ENCODE measurements at places on chromosomes 6 and 20. TPM values are rescaled to one million over a fixed set of nuclear protein-coding genes. Genes with fewer than 3 reads are reported as not detected.

- no peak for DNase-seq
Measured at GRCh38 chr6:142275236-142276006, 26.4 kb upstream of the ADGRG6 start.

DNA sequence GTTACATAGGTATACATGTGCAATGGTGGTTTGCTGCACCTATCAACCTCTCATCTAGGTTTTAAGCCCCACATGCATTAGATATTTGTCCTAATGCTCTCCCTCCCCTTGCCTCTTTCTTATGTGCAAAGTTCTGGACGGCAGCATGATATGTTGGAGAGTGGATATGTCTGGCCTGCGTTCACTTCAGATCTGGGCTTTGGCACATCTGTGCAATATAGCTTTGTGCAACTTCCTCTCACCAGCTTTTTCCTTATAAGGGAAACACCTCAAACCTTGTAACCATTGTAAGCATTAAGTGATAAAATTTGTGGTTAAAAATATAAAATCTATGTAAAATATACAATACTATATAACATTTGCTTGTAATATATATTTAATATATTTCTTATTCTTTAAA, 288.0 kb downstream of the PHACTR1 start:
- DNase-seq: no peak

- DNase-seq: no peak
Measured at GRCh38 chr6:11350294-11350693, 117.8 kb upstream of the NEDD9 start.

- peak; percentile 76 for DNase-seq
Measured at GRCh38 chr6:7261032-7261841, 51.8 kb downstream of the SSR1 start.

GRCh38 chr6:170450916-170451761, 102.0 kb downstream of the PSMB1 start:
- no peak for DNase-seq

DNA sequence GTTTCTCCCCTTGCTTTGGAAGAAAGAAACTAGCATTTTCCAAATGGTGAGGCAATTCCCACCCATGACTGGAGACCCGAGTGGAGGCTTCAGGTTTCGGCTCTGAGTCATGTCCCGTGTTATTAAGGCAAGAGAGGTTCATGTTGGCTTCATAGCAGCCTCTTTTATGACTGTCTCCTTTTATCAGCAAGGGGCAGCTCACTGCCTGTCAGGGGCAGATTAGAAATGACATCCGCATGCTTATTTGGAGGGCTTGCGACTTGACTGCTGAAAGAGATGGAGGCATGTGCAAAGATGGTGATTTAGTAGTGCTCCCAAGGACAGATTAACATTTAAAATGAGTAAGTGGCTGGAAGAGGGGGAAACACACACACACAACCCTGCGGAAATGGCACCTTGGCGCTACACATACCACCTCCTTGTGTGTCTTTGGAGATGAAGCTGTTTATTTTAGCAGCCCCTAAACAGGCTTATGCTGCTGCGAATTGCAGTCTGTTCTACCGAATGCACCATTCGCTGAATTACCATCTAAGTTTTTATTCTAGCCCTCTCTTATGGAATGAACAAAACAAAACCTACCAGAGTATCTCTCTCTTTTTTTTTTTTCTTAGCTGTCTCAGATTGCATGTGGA, 52.1 kb upstream of the VSTM2L start:
- no peak for DNase-seq

DNA sequence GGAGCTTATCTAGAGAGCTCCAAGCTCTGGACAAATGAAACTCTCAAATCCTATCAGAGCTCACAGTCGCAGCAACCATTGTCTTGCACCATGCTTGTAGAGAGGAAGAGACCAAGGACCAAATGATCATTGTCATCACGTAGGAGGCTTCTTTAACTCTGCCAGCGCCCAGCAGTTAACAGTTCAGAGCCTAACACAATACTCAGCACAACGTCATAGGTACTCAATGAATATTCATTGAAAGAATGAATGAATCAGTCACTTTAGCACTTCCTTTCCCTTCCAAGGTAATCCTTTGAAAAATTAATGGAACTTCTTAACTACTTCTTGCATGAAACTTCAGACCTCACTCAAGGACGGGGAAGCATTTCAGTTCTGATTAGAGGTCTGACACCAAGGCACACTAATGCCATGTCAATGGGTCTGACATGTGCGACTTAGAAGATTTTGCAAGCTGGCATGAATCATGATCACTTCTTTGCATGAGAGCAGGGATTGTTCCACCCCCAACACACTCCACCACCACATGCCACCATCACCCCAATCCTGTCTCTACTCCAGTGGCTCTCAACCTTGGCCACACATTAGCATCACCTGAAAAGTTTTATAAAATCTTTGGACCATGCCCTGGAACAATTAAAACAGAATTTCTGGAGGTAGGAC, 45.1 kb downstream of the KHDC1L start:
- DNase-seq: no peak

GRCh38 chr6:112237595-112237994, 16.8 kb downstream of the LAMA4 start:
- no peak for DNase-seq

DNA sequence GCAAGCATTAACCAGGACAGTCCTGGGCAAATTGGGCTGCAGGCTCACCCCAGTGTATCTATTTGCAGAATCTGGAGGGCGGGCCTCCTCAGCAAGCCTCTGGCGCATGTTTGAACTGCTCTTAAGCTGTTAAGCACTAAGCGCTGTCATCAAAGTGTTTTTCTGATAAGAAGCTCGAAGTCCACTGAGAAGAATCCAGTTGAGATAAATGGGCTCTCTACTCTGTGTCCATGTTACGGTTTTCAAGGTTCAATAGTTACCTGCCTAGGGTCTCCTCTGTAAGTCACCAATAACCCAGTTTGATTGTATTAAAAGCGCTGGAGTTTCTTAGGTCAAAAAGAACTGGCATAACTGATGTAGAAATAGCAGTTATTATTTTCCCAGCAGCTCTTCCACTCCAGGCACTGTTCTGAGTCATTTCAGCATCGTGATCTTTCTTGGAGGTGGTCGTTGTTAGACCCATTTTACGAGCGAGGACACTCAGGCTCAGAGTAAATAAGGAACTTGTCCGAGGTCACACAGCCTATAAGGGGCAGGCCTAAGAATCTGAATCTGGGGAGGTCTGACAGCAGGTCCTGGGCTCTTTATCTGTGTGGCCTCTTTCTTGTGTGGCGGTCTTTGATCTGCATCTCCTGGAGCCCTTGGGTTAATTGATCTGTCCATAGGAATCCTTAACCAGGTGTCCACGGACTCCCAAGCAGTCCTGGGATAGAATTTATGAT, 207.4 kb upstream of the ZNF217 start:
- no peak for DNase-seq

GRCh38 chr6:9250852-9251251, 815.5 kb upstream of the SLC35B3 start:
- DNase-seq: peak; percentile 43

DNA sequence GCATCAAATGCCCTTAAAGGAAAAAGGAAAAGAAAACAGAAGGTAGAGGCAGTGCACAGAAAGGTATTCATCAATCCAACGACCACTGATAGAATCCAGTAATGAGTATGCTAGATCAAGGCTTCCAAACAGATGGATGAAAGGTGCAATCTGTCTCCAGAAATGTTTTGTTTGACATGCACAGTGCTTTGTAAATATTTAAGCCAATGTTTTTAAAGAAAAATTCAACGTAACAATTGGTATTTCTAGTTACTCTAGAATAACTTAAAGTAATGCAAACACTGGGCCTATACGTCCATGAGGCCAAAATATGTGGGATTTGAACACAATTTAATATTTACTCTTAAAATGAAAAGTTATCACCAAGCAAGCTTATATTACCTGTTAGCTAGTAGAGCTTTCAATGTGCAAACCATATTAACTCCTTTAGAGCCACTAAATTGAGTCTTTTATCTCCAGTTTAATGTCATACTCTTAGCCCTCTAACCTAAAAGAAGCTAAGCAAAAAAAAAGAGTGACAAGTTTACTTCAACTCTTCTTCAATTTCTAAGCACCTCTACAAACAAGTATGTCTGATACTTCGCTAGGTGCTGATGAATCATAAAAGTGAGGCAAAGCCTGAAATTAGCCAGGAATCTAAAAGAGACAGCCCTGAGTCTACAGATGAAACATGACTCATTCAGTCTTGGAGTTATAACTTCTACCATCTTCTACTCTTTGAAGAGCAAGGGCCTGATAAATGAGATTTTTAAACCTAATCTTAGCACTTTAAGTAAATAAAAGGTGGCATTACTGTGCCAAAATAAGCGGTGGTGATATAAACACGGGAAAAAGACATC, 169.8 kb downstream of the PTPRK start:
- DNase-seq: no peak

DNA sequence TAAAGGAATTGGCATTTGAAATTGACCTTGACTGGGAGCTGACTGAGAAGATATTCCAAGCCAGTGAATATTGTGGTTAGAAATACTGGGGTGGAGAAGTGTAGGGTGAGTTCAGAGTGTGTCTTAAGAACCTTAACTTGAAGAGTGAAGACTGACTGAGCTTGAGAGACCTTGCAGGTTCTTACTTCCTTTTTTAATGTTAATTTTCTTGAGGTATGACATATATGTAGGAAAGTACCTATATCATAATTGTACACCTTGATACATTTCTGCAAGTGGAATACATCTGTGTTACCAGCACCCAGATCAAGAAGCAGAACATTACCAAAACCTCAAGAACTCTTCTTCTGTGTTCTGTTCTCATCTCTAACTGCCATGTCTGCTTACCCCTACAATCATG, 11.0 kb downstream of the DHX35 start:
- no peak for DNase-seq

DNA sequence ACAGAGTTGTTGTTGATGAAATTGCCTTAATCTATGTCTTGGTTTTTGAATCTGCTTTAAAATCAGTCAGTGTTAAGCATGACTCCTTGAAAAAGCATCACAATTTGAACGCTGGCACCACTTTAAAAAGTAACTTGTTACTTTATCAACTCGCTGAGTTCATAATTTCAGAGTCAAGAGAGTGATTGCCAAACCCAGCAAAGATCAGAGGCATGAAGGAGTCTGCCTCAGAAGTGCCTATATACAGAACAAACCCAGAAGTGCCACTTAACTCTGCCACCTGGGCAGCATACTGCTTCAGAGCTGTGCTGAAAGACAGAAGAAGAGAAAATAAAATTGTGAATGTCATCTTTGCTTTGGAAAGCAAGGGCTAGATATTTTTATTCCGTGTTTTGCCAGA, 73.6 kb upstream of the HCRTR2 start:
- no peak for DNase-seq

DNA sequence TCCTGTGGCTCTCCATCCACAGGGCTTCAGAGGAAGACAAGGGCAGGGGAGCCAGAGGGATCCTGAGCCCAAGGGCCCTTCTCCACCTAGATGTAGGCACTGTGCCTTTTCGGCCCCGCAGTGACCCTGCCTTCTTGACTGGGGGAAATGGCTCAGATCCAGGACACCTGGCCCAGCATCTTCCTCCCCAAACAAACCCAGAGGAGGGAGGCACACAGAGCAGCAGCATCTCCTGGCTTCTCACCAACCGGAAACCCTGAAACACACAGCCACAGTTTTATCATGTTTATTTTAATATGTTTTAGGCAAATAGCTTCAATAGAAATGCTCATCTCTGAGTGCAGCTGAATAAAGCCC, 84.5 kb upstream of the LRFN2 start:
- DNase-seq: no peak

DNA sequence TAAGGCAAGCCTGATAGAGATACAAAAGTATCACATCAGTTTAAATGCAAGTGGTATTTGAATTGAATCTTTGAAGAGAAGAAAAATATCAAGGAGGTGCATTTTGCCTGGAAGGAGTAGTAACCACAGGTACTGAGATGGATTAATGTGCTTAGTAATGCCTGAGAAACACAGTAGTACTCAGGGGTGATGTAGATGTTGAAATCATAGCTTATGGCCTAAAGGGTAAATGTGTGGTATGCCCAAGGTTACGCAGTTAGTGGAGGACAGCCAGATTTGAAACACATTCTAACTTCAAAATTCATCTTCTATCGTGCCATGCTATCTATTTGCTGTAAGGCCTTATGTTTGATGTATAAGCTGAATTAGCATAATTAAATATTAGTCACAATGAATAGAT, 55.9 kb downstream of the STXBP5 start:
- no peak for DNase-seq

- no peak for DNase-seq
Measured at GRCh38 chr6:163608204-163608644, 193.7 kb downstream of the QKI start.

- no peak for DNase-seq
Measured at GRCh38 chr20:49052334-49052733, 6.2 kb downstream of the CSE1L start.

DNA sequence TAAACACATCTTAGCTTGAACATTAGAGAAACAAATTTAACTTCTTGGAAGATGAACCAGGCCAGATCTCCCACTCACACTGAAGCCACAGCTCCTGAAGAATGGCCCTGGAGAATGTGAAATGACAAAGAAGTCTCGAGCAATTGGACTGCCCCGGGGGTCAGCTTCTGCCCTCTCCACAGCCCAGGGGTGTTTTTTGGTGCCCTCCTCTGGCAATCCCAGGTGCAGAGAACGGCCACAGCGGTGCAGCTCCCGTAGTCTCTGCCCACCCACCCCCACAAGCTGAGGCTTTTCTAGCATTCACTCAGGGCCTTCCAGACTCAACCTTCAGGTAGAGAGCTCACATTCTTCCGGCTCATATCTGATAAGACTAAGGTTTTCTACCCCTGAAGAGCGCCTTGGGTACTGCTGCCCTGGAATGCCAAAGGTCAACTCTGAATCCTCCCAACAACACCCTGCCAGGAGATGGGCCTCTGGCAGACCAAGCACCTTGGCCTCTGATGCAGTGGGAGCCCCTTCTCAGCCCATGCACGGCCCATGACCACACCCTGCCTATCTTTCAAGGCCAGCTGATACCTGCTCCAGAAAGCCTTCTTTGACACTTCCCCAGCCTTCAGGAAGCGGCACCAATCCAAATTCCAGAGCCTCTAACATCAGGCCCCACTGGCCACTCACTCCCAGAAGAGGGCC, 208.3 kb downstream of the SYNDIG1 start:
- no peak for DNase-seq

DNA sequence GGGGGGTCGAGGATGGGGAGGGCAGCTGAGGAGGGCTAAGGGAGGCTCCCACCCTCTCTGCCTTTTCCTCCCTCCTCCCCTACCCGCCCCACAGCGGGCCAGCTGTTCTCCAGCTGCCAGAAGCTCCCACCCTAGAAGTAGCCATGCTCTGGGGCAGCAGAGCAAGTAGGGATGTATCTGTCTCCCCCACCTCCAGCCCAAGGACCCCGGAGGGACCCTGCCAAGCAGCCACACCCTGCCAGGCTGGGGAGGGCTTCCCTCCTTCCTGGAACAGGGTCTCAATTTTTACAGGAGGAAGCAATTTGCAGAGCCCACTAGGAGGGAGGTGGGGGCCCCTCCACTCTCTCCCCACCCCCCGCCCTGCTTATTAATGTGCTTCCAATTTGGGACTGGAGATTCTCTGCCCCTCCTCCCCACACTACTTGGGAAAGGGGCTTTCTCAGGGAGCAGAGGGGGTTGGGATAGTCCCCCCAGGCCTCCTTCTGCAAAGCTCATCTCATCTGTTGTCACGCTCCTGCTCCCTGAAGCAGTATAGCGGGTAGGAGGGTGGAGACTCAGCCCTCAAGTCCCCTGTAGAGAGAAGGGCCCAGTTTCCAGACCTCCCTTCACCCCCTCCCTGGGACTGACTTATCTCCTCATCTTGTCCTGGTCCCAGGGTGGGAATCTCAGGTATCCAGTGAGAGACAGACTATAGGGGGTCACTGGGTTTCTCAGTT, 4.5 kb downstream of the TEAD3 start:
- DNase-seq: no peak

The RIN2 gene
- 39.5 TPM for polyA plus RNA-seq

The LY6G6D gene
- polyA plus RNA-seq: not detected

The EYS gene
- polyA plus RNA-seq: 0.77 TPM

The CCM2L gene
- polyA plus RNA-seq: 7.7 TPM

The CRISP2 gene
- 0.15 TPM for polyA plus RNA-seq

The KCNQ2 gene
- 9.0 TPM for polyA plus RNA-seq

The UNC5CL gene
- 5.3 TPM for polyA plus RNA-seq

All from right renal pelvis (tissue), 4 donors.